Stimulated activated CD8-positive, alpha-beta memory T cell treated with anti-CD3 and anti-CD28 coated beads, Interleukin-7, amount 100 ng/mL, for 1 hour (primary cell): ENCODE measurements at places on chromosomes 12 and 14.
A peak's percentile ranks its signal among the peaks of the same experiment; 100 is the strongest.

GRCh38 chr14:64244279-64244678, 49.9 kb downstream of the ESR2 start:
- DNase-seq: no peak

- no peak for DNase-seq
Measured at GRCh38 chr12:21257172-21257571, 77.5 kb downstream of the SLCO1A2 start.

DNA sequence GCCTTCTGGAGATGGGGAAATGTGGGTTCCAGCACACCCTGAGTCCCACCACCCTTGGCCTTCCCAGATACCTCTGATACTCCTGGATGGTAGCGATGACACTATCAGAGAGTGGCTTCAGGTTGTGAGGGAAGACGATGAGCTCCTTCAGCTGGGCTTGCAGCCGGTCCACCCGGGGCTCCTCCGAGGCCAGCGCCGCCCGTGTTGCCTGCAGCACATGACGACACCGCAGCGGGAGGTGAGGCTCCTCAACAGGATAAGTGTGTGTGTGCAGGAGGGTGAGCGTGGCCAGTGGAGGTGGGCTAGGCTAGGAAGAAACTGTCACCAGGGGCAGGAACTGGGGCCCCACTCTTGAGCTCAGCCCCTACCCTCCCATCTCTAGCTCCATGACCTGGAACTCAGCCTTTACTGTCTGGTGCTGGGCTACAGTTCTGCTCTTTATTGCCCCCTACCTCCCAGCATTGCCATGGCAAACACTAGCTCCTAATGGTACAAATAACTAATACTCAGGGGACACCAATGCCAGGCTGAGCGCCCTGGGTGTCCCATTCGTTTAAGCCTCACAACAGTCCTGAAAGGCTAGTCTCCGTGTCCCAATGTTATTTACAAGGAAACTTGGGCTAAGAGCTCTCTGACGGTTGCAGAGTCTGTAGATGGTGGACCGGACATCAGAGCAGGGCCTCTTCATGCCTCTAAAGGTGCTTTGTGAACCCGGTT, 64.1 kb downstream of the SYNE3 start:
- no peak for DNase-seq

DNA sequence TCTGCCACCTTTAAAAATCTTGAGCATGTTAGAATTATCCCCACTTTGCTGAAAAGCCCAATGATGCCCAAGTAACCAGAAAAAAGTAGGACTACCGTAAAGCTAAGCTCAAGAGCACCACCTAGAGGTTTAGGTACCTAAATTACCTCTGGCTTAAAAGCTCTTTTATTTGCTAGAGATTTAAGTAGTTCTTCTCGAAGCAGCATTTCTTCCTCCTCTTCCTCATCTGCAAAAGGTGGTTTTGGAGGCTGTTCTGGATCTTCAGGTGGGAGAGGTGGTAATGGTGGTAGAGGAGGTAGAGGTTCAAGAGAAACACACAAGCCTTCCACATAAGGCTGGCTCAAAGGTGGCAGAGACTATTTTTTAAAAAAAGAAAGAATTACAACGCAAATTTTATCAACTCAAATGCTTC, 26.9 kb downstream of the ZFC3H1 start:
- DNase-seq: no peak

DNA sequence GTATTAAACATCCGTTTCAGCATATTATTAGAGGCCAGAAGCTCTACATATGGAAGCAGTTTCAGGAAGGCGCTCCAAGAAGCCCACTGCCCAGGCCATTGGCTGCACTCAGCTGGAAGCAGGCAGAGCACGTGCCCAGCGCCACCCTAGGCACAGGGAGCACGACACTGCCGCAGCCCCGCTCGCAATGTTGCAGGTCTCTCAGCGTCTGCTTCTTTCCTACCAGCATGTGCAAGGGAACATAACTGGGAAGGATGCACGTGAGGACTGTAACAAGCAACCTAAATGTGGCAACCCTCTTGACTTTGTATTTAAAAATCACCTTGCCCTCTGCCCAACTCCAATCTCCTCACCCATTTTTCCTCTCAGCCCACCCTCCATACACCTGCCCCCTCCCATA, 3.5 kb downstream of the TMEM132D start:
- no peak for DNase-seq

- no peak for DNase-seq
Measured at GRCh38 chr14:96514694-96515093, 12.5 kb downstream of the PAPOLA start.

DNA sequence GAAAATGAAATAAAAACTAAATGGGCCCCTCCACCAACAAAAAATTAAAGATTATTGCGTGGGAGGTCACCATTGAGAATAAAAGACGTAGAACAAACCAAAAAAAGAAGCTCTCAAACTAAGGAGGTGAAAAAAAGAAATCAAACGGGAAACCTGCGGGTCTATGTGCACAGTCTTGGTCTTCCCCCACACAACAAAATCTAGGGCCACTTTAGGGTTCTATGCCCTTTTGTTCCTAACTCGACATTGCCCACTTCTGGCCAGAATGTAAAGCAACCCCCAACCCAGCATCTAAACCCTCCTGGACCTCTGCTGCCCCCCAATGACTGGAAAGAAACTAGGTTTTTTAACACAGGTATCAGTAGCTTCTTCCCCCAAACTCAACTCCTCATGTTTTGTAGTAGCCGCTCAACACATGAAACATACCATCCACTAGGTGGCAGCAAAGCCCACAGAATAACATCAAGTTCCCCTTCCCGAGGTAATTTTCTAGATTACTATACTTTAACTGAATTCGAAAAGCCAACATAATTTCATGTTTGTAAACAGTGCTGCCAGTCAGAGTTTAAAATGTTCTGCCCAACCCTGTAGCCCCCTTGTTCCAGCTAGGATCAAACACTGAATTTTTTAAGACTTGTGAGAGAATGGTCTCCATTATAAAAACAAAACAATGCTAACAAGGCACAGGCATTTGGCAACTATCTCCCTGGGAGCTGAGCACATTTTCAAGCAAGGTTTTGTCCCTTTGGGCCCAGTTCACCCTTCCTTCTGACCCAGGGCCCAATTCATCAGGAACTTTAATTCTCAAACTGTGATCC, 18.7 kb downstream of the DAD1 start:
- DNase-seq: peak; percentile 54

DNA sequence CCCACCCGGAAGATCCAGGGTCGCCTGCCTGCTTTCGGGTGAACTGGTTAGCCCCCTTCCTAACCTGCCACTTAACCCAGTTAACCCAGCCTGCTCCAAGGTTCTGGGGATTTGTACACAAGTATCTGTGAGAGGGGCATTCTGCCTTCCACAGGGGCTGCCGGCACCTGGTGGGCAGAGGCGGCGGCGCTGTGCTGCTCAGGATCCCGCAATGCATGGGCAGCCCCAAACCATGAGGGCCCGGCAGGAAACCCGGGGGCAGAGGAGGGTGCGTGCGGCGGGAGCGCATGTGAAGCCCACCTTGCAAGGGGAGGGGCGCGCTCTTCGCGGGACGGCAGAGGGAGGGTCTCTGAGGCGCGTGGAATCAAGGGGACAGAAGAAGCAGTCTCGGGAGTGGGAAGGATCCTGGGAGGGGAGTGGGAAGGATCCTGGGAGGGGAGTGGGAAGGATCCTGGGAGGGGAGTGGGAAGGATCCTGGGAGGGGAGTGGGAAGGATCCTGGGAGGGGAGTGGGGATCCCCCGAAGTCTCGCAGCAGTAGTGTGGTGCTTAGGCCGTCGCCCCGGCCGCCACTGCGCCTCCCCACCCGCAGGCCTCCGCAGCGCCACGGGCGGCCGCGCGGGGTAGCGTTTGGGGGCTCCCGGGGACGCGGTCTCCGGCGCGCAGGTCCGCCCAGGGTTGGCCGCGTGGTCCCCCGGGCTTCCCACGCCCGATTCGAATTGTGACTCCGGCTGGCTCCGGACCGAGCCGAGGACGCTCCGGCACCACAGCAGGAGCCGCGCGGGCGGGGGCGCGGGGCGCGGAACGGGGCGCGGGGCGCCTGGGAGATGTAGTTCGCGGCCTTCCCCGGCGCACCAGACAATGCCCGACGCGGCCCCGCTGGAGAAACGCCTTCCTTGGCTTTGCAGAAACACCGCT, 4.9 kb upstream of the MTA1 start:
- peak; percentile 27 for DNase-seq

DNA sequence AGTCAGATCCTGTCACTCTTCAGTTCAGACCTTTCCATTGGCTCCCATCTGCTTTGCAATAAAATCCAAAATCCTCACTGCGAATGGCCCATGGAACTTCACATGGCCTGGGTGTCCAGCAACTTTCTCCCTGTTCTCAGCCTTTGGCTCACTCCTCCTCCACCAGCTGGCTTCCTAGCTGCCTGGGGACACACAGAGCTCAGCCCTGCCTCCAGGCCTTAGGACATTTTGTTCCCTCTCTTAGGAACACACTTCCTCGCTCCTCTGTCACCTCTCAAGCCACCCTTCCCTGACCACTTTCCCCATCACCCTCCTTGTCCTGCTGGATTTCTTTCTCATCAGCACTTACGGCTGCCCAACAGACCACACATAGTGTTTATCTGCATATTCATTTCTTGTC, 419.6 kb downstream of the MED13L start:
- DNase-seq: no peak

GRCh38 chr14:57818511-57818910, 47.4 kb downstream of the SLC35F4 start:
- no peak for DNase-seq

GRCh38 chr12:72872996-72873395, 600.8 kb downstream of the TRHDE start:
- DNase-seq: no peak

DNA sequence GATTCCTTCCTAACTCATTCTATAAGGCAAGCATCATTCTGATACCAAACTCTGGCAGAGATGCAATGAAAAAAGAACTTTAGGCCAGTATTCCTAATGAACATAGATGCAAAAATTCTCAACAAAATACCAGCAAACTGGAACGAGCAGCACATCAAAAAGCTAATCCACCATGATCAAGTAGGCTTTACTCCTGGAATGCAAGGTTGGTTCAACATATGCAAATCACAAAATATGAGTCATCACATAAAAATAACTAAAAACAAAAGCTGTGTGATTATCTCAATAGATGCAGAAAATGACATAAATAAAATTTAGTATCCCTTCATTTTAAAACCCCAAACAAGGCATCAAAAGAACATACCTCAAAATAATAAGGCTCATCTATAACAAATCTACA, 98.9 kb downstream of the ACSS3 start:
- no peak for DNase-seq

DNA sequence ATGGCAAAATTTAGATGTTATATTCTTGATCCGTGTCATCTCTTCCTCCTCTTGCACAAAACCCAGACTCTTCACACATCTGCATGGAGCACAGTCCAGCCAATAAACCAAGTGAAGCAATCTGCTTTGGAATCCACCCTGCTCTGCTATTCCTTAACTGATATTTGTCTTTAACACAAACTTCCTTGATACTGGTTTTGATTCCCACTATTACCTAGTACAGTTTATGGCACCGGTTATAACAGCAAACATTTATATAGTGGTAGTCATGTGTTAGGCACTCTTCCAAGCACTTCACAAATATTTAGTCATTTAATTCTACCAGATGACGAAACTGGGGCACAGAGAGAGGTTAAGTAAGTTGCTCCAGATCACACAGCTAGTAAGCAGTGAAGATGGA, 12.5 kb downstream of the STYK1 start:
- DNase-seq: no peak

DNA sequence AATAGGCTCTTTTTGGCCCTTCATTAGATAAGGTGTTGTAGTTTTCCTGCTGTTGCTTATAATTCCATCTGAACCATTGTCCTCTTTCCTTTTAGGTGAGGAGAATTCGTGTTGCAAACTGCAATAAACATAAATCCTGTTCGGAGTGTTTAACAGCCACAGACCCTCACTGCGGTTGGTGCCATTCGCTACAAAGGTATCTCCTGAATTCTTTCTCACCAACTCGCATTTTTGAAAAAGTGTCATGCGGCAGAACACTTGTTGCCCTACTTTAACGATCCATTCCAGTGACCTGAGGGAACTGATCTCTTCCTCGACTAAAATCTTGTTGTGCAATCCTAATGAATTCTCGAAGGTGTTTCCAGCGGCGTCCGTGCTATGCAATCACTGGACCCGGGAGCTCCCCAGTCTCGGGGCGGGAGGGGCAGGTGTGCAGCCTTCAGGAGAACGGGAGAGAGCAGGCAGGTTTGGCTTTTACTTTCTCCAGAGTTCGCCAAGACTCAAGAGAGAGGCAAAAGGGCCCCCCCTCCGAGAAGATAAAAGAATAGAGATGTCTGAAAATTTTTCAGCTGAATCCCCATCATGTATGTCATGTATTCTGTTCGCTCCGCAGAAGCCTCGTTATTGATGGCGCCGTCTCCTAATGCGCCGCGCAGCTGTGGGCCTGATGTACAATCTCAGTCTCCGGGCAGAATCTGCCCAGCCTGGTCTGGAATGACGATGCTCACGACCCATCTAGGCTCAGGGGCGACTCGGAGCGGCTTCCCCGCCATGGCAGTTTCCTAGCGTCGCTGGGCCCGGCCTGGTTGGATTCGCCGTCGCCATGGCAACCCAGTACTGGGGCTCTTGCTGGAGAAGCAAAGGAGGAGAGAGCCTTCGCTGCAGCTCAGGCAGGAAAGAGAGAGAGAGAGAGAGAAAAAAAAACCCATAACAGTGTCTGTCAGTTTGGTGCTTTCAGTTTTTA, 38.2 kb downstream of the PLXNC1 start:
- DNase-seq: no peak

- DNase-seq: no peak
Measured at GRCh38 chr12:4148418-4149056, 125.0 kb upstream of the CCND2 start.

GRCh38 chr14:91511043-91511383, 903 bp upstream of the PPP4R3A start:
- DNase-seq: no peak

- DNase-seq: no peak
Measured at GRCh38 chr14:85038526-85039352, 491.2 kb upstream of the FLRT2 start.

DNA sequence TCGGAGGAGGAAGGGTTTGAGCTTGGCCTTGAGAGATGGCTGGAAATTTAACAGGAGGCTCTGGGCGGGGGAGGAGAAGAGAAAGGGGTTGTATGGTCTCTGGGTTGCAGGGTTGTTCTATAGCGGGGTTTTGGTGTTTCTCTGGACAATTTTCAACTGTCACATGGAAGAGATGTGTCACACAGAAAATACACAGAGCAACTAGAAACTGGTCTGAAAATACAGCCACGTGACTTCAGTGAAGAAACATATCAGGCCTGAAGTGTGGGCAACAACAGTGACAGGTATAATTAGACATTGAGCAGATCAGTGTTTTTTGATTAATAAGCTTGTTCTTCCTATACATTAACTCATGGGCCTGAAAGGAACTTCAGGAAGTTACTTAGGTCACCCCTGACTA, 205.3 kb upstream of the HMGA2 start:
- no peak for DNase-seq
